ENCODE measurements at places on chromosomes 2 and 18.

DNA sequence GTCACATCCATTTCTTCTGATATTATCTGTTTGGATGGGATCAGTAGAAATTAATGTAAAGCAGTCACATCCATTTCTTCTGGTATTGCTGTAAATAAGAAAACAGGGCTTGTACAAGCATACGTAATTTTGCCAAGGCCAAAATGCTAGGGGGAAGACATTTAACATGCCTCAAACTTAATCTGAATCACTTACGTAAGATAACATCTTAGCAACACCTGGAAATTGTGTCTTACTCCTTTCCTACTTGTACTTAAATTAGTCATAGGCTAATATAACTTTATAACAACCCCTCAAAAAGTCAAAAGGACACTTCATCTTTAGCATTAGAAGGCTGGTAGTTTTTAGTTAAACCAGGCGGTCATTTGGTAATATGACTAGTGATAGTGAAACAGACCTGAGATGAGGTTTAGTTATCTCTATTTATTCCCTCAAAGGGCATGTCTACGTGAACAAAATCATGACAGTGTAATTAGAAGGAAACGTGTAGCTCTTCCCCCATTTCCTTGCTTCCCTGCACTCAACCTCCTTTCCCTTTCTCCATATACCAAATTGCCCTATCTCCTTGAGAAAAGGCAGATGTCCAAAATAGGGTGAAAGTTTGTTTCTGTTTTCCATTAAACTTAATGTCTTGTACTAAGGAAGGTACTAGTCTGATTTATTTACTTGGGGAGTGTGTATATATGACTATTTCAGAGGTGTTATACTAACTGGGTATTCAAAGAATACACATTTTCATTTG, 99.3 kb upstream of the FZD5 start:
- no peak for DNase-seq

DNA sequence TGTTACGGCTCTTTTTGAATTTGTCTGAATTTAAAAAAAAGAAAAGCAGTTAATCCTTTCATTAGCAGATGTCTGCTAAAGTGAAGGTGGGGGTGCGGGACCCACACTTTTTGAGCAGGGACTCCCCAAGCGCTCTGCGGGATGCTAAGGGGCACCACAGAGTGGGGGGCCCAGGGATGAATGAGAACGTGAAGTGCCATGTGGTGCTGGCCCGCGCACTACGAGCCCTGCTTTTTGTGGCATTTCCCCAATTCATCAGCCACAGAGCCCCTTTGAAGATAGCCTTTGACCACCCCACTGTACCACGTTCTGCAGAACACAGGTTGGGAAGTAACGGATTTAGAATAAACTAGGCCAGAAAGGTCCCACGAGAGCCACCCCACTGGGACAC, 28.6 kb downstream of the HS1BP3 start:
- DNase-seq, result no peak

DNA sequence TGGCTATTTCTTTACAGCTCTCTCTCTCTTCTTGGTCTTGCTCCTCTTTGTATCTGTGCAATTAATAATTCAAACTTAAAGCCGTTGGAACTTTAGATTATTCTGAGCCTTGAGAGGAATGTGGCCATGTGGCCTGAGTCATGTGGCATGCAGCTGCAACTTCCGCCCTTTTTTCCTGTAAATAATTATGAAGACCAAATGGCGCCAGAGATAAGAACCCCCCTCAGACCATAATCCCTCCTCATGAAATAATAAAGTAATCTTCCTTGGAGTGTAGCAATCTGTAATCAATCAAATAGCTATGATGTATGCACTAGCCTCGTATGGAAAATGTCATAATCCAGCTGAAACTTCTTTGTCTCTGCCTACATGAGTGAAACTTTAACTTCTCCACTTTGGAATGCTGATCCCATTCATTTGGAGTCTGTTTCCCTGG, 13.5 kb upstream of the TWSG1 start:
- DNase-seq, result no peak

DNA sequence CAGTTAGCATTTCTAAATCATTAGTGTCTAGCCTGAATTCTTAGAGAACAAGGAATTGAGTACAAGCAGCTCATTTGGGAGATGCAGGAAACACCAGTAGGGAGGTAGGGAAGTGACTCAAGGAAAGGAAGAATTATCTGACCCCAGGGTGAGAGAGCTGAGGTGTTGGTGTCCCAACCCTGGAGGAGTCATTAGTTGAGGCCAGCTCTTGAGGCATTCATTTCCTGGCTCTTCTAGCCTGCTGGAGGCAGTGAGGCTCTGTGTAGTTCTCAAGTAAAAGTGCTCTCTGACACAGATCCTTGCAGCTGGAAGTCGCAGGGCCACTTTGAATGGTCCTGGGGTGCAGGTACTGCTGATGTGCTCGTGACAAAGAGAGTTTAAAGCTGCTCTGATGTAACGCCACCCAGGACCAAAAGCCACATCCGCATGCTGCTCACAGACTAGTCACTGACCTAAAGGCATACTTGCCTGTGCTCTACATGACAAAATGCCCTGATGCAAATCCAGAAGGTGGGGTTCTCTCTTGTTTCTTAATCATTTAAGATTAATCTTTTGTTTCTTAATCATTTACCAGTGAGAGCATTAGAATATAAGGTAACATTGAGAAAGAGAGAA, 299.5 kb upstream of the LYPD1 start:
- DNase-seq, result no peak

DNA sequence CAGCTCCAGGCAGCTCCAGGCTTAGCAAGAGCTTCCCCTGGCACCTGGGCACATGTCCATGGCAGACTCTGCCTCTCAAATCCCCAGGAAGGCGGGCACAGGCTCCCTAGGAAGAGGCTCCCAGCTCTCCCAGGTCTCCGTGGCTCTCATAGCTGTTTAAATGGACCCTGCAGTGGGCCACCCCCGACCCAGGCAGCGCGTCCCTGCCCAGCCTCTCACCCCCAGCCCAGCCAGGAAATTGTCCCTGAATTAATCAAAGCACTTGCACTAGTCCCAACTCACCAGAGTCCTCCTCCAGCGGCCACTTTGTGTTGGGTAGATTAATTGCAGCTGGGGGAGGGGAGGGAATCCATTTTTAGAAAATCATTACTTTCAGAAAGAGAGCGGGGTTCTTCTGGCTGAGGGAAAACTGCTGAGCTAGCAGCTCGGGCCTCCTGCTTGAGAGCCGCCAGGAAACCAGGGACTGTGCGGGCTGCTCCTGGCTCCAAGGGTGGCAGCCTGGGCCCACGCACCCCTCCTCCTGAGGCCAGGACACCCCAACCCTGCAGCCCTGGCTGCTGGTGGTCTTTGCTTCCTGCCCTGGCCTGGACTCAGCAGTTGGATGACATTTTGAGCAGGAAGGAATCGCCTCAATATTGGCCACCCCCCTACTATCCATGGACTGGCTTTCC, 36.0 kb downstream of the SMAD7 start:
- no peak for DNase-seq

DNA sequence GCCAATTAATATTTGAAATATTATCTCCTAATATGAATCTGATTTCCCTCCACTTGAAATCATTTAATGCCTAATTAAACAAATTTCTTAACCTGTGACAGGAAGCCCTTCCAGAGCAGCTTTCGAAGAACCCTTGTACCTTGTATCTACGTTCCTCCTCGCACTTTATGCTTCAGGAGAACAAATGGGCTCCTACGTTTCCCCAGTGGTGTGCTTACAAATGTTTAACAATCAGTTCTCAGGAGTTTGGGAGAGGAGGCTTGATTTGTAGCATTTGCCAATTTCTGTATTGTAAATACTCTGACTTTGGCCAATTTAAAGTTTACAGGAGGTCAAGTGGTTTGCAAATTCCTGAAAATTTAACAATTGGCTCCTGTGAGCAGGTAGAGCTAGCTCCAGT, 327.8 kb downstream of the THSD7B start:
- DNase-seq, result no peak

- DNase-seq, result no peak
Measured at GRCh38 chr2:70939839-70940580, 4.3 kb downstream of the ATP6V1B1 start.

- no peak for DNase-seq
Measured at GRCh38 chr2:67234440-67234839, 162.7 kb upstream of the ETAA1 start.

- no peak for DNase-seq
Measured at GRCh38 chr2:237931205-237931721, 35.6 kb upstream of the UBE2F start.

DNA sequence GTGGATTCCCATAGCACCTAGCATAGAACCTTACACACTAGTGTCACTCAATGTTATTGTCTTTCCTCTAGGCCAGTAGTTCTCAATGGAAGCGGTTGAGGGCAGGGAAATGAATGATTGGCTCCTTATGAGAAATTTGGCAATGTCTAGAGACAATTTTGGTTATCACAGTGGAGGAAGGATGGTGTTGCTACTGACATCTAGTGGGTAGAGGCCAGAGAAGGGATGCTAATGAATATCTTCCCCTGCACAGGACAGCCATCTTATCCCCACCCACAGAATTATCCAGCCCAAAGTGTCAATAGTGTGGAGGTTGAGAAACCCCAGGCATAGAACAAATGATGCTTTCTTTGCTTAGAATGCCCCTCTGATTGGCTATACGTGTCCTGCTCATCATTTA, 15.8 kb downstream of the C18orf63 start:
- no peak for DNase-seq

- DNase-seq, result no peak
Measured at GRCh38 chr2:32849456-32850194, 97.1 kb upstream of the LTBP1 start.

- DNase-seq, result no peak
Measured at GRCh38 chr2:24261441-24261840, 86.6 kb downstream of the FAM228A start.

DNA sequence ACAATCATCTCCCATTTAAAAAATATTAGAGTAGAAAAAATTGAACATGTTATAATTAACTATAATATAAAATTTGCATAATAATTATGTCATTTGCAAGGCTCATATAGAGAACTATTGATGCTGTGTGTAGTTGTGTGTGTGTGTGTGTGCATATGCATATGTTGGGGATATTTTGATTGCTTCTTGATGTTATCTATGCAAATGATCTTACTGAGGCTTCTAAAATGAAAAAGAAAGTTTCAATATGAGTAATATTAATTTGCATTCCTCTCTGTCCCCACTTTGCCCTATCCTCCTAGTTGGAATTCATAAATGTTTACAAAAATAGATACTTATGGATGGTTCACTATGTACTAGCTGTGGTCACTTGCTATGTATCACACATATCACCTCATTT, 523.3 kb downstream of the TRIB2 start:
- DNase-seq, result no peak

- DNase-seq, result peak; percentile 65
Measured at GRCh38 chr2:187842978-187843847, 289.0 kb upstream of the TFPI start.

DNA sequence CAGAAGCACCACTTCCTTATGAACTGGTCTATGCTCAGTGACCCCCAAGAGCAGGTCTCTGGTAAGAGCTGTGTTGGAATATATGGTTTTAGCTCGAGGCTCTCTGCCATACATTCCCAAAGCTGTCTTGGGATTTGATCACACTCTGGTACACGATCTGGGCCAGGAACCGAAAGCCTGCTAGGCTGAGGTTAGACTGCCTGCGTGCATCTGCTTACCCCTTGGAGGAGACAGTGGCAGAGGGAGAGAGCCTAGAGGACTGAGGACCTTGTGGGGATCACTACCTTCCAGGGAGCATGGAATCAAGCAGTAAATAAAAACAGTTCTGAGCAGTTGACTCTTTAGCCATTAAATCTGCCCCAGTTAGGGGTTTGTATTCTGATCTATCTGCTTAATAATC, 63.7 kb downstream of the ZNF532 start:
- DNase-seq, result no peak

- no peak for DNase-seq
Measured at GRCh38 chr2:216838151-216838550, 21.7 kb downstream of the TNP1 start.

DNA sequence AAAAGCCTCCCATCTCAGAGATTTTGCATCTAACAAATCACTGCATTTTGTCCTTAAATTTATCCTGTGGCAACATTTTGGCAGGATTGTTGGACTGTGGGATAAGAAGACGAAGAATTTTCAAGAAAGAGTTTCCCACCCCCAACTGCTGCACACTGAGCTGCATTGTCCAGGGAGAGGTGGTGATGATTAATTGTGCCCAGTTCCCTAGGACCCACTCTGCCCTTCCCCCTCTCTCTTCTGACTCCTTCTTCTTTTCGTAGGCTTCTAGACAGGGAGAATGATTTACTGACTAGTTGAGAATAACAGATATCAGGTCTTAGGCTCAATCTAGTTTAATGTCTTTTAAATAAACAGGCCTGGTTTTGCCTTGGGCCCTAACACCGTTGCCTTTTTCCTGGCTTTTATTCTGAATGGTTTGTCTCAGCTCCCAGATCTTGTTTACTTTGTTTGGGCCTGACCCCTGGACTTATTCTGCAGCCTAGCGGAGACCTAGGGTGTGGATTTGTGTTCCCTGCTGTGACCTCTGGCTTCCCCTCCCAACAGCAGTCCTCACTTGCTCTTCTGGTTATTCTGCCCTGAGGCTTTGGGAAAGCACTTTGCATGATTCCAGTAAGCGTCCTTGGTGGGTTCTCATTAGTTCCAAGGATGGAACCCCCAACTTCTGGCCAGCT, 233.3 kb downstream of the INSIG2 start:
- peak; percentile 65 for DNase-seq

DNA sequence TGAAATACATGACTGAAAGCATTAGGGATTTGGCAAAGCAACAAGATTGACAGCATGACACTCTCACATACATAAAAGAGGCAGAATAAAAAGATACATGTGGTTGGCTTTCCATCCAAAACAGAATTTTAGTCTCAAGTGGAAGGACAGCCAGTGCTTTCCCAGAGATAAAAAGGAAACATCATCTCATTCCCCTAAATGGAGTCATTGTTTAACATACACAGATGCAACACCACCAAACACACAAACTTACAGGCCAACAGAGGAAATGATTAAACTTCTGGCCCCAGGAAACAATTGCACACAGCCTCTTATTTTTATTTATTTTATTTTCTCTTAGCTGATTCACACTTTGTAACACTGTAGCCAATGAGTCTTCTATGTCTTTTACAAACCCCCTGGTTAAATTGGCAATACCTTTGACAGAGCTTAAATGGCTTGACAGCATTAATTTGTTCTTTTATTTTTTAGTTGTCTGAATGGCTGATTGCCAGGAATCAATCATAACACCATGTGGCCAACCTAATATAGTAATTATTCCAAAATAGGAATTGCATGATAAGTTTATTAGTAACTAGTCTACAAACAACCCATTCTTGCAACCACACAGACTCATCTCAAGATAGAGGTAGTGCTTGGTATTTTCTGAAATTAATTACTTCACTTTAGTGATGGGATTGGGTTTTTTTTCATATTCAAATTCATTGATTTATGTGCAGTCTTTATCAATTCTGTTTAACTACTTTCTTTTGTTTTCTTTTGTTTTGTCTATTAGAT, 190.5 kb downstream of the RND3 start:
- no peak for DNase-seq
